ENCODE measurements at places on chromosomes 3 and 15. TPM values are rescaled to one million over a fixed set of nuclear protein-coding genes. Genes with fewer than 3 reads are reported as not detected.

GRCh38 chr3:195823280-195823679 is 11.6 kb upstream of the MUC4 start:
- no peak for DNase-seq

GRCh38 chr3:34463414-34463813 is 665.0 kb downstream of the PDCD6IP start:
- DNase-seq = no peak

GRCh38 chr15:67406257-67406861 is 114.6 kb upstream of the C15orf61 start:
- no peak for DNase-seq

DNA sequence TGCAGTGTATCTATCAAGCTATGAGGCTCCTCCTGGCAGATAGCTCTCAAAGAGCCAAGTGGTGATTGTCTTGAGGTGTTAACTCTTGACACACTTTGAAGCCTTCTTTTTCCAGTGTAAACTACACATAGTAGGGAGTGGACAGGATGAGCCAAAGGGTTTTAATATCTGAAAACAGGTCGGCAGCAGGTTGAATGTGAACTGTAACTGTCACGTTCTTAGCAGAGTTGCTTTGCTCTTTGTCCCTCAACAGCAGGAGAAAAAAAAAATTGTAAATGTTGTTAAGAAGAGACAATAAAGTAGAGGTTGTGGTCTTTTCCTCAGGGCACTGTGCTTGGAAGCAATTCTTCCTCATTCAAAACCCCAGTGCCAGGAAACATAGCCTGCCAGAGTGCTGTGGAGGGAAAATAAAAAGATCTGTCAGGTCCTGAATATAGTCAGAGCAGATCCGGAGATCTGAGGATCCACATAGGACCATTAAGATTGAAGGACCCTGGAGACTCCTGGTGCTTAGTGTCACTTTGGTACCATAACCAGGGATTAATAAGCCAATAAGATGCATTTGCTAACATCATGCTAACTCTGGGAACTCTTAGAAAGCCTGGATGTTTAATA is 229.7 kb downstream of the NAALADL2 start:
- DNase-seq = no peak

DNA sequence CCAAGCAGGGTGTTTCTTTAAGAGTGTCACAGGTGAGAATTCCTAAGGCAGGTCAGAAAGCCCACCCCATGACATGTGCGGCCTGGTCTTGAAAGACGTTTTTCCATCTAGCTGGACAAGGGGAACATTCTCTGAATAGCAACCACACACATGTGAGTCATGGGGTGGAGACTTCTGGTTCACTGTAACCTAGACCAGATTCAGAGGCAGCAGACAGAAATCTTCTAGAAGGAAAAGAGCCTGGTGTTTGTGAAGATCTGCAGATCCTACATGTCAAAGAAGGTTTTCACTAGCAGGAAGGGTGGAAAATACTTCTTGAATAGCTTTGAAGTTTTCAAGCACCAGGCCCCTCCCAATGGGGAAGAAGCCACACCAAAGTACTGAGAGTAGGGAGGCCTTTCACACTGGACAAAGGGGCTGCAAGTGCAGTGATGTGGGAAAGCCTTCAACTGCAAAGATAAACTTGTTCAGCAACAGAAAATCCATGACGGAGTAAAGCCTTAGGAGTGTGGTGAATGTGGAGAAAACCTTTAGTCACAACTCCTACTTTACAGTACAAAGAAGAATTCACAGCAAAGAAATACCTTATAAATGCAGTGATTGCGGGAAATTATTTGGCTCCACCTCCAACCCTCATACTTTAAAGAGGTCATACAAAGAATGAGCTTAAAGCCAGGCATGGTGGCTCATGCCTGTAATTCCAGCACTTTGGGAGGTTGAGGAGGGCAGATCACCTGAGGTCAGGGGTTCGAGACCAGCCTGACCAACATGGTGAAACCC is 17.6 kb downstream of the ADAM10 start:
- no peak for DNase-seq

- no peak for DNase-seq
Measured at GRCh38 chr15:99692825-99693224, 40.4 kb downstream of the LYSMD4 start.

GRCh38 chr3:54713455-54713854 is 214.4 kb downstream of the LRTM1 start:
- no peak for DNase-seq

DNA sequence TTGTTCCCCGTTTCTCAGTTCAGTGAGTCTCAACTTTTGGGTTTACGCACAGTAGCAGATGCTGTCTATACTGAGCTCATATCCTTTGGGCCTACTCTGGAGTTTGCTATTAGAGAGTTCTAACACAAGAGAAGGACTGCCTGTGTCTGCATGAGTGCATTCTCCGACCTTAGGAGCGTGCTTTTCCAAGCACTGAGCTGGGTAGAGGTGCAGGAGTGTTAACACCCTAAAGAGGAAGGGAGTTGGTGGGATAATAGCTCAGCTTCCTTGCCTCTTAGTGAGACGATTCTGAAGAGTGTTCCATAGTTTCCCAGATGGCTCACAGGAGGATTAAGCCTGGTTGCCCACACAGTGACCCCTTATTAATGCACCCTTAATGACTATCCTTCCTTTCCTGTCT is 6.9 kb upstream of the OXSR1 start:
- no peak for DNase-seq

GRCh38 chr3:127805026-127805753 is 17.1 kb downstream of the MGLL start:
- no peak for DNase-seq

DNA sequence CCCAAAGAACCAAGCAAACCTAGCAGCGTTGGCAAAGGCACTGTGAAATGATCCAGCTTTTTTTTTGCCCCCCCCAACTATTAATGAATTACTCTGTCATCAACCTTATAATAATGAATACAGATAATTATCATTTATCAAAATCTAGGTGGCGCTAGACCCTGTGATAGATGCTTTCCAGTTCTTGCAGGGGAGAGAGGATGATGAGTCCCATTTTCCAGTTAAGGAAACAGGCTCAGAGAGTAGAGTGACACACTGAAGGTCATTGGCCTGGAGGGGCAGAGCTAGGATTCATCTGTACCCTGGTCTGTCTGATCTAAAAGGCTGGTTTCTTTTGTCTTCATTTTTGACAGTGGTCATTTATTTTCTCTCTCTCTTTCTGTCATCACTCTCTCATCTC is 5.0 kb downstream of the ACOX2 start:
- no peak for DNase-seq

- DNase-seq = no peak
Measured at GRCh38 chr3:41966206-41966605, 4.3 kb upstream of the ULK4 start.

DNA sequence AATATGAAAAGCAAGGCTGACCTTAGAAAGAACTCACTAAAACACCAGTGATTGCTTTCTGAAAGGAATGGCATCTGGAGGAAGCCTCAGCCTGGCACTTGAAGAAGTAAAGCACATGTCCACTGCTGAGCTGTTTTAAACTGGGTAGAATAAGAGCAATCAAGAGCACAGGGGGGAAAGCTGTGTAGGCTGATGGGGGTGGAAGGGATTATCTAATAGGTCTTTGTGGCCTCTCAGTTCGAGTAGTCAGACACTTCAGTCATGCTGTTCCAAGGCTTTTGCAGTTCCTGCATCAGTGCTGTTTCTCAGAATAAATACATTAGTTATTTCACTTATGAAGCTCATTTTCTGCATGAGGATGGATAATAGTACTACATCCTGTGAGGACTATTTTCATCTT is 22.6 kb downstream of the CCDC191 start:
- no peak for DNase-seq

DNA sequence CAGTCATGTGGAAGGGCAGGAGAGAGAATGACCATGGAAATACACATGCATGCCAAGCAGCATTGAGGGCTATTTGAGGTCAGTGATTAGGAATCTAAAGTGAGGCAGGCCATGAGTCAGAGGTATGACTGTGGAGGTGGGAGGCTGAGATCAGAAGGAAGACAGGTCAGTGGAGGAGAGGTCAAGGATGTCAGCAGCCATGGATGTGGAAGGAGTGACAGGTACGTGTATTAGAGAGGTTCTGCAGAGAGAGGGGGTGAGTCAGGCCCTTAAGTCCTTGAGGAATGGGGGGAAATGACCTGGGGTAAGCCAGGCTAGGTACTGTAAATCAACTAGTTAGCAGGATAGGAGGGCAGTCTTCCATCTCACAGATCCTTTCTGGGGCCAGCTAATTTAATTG is 166.6 kb downstream of the ANO10 start:
- DNase-seq = no peak

GRCh38 chr3:195058336-195059005 is 212.5 kb downstream of the XXYLT1 start:
- DNase-seq = peak; percentile 41

GRCh38 chr3:179526989-179527391 is 35.7 kb upstream of the ACTL6A start:
- no peak for DNase-seq

- DNase-seq = no peak
Measured at GRCh38 chr3:30554317-30554690, 52.1 kb upstream of the TGFBR2 start.

- DNase-seq = no peak
Measured at GRCh38 chr15:77985031-77985930, 92.2 kb downstream of the TBC1D2B start.

DNA sequence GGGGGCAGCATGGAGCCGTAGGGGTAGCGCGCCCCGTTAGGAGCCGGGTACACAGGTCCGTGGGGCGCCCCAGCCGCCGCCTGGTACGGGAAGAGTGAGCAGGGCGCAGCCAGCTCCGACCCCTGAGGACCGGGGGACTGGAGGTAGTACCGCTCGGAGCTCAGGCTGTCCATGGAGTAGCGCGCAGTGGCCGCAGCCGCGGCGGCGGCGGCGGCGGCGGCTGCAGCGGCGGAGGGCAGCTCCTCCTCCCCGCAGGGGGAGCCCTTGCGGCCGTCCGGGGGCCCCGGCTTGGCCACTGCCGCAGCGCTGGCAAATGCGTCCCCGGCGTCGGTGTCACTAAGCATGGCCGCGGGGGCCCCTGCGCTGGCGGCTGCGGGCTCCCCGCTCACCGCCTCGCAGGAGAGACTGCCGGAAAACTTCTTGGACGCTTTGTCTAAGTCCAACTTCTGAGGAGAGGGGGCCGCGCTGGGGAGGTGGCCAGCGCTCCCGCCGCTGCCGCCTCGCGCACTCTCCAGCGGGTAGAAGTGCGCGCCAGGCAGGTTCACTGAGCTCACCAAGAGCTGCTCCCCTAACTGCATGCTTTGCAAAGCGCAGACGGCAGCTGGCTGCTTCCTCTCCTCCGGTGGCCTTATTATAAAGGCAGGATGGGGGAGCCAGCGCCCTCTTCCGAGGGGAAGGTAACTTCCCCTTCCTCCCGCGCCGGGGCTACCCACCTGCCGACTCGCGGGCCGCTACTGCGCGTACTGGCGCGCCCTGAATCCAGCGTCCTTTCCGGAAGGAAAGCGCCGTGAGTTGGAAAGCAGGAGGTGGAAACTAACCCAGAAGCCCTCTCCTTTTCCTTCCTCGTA is at the start of gene EOMES:
Gene EOMES (minus strand): TSS at position 607 of the 848 bp plus-strand sequence. CDS start 29 bp downstream, at position 578.
- DNase-seq = no peak

GRCh38 chr3:29346828-29347227 is 66.0 kb downstream of the RBMS3 start:
- DNase-seq = no peak

DNA sequence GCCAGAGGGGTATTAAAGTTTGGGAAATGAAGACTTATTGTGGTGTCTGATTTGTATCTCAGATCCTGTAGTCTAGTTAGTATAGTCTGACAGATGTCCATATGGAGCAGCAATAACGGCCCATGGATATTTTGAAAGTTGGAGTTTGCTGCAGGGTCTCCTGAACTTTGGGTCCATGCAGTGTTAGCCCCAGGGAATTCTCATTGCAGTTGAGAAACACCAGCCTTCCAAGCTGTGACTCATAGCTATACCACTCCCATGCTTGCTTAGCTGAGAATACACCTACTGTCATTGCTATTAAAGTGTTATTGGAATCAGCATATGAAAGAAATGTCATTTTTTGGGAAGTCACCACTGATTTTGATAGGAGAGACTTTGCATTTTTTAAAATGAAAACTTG is 29.2 kb downstream of the TMOD2 start:
- DNase-seq = no peak

- DNase-seq = no peak
Measured at GRCh38 chr15:41921639-41922038, 27.8 kb upstream of the SPTBN5 start.

DNA sequence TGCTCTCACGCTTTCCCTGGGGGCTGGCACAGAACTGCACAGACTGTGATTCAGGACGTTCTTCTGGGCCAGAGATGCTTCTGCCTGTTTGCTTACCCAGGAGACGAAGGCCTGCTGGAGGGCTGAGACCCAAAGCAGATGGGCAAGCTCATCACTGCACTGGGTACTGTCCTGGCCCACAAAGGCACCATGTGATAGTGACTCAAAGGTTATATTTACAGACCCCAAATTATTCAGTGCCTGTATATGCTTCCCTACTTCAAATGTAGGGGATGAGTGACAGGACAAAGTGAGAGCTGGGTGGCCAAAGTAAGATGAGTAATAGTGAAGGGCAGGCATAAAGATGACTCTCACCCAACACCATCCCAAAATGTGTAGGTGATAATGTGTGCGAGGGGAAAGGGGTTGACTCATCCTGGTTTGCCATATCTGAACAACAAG is 127.4 kb downstream of the WDR76 start:
- DNase-seq = no peak

- DNase-seq = no peak
Measured at GRCh38 chr3:40186508-40186907, 123.0 kb upstream of the EIF1B start.

DNA sequence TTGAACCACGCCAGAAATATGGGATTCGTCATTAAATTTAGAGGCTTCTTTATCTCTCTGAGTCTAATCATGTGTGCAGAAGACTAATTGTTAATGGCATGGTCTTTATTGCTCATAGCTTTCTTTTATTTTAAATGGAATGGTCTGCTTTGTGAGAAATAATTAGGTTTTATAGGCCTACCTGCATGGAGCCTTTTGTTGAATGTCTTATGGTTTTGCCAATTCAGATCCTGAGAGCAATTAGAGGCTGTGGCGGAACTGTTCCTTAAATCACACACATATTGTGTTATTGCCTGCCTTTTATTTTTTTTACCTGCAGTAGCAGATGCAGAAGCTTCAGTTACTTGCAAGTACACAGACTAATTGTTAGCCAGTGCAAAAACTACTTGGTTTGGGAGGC is 306.2 kb downstream of the NLGN1 start:
- no peak for DNase-seq

The KBTBD12 gene
- total RNA-seq = not detected

The SPATA12 gene
- total RNA-seq = not detected

The COL6A5 gene
- not detected for total RNA-seq

The DCUN1D1 gene
- 31.3 TPM for total RNA-seq

The GOLGA6L6 gene
- not detected for total RNA-seq

The RNF111 gene
- total RNA-seq = 16.3 TPM

The IQCF5 gene
- not detected for total RNA-seq

The SLC38A3 gene
- 177 TPM for total RNA-seq

The PLA1A gene
- 9.9 TPM for total RNA-seq

The GP9 gene
- not detected for total RNA-seq

The ADAMTS9 gene
- total RNA-seq = 2.2 TPM

The APOD gene
- total RNA-seq = 0.43 TPM

The TUSC2 gene
- total RNA-seq = 9.7 TPM

The TMC3 gene
- total RNA-seq = not detected

The CCDC39 gene
- not detected for total RNA-seq
